ENCODE measurements at places on chromosomes 12 and 14.

- no peak for DNase-seq
Measured at GRCh38 chr14:25484906-25485305, 435.0 kb upstream of the STXBP6 start.

DNA sequence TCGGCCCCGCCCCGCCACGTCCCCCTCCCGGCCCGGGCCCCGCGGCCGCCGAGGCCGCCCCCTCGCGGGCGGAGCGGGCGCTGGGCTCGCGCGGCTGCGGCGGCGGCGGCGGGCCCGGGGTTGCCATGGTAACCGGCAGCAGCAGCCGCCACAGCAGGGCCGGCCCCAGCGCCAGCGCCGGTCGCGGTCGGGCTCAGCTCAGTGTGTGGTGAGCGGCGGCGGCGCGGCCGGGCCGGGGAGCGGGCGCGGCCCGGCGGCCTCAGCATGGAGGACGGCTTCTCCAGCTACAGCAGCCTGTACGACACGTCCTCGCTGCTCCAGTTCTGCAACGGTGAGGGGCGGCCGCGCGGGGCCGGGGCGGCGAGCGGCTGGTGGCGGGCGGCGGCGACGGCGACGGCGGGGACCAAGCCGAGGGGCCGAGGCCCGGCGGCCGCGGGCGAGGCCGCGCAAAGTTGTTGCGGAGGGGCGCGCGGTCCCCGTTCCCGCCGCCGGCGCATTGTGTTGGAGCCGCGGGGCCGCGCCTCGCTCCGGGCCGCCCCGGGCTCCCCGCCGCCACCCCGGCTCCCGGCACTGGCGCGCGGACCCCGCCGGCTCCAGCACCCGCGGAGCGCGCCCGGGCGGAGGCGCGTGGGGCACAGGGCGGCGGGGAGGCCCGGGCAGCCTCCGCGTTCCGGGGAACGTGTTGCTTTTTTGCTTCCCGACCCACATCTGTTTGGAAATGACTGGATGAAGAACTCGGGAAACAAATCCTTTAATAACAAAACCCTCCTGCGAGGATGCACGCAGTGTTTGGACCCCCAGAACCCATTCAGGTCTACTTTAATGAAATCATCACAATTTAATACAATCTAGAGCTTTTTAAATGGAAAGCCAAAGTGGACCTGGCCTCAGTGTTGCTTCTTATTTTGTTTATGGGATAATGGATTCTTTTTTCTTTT lies at the start of gene EML1:
Gene EML1 (plus strand): TSS at position 201 of the 938 bp plus-strand sequence. CDS start 64 bp downstream, at position 265.
- DNase-seq, result peak; percentile 85

DNA sequence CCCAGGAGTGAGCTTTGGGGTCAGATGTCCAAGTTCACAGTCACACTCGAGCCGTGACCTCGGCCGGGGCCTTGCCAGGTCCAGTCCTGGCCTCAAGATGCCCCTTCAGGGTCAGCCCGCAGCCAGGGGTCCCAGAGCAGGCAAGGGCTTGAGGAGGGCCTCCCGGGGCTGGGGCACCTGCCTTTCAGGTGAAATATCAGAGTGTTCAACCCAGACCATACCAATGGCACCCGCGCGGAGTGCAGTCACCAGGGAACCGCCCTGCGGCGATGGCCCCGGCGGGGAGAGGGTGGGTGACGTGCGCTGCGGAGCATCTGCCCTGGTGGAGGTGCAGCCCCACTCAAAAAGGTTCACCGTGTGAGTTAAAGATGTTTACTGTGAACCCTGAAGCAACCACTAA lies 16.9 kb downstream of the LRCOL1 start:
- DNase-seq, result no peak

- no peak for DNase-seq
Measured at GRCh38 chr14:58060898-58061297, 91.1 kb downstream of the ARMH4 start.

- no peak for DNase-seq
Measured at GRCh38 chr12:85883763-85884162, 9.7 kb downstream of the NTS start.
